Naive thymus-derived CD8-positive, alpha-beta T cell (primary cell): ENCODE measurements at places on chromosomes 1 and 21. TPM values are rescaled to one million over a fixed set of nuclear protein-coding genes. Genes with fewer than 3 reads are reported as not detected.

The FCRL6 gene
- 2.1 TPM for polyA plus RNA-seq

DNA sequence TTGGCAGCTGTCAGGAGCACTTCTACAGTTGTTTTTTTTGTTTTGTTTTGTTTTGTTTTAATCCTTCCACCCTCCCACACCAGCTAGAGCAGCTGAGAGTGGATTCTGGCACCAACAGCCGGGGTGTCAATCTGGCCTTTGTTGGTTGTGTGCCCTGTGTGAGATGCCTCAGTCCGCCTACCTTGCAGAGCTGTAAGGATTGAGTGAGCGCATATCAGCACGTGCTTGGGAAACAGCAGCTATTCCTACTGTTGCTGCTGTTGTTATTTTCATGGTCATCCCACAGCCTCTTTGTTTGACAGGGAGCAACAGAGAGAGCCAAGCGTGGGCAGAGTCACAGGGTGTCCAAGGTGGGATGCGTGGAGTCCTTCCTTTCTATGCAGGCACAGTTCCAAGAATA lies 50.4 kb downstream of the PGBD5 start:
- DNase-seq, result no peak
- H3K4me1 ChIP-seq, result no peaks in the 10 kb centered on the region
- no peak overlapping the region for H3K27ac ChIP-seq
- H3K27me3 ChIP-seq, result peaks cover 13% of the 10 kb centered on the region
- H3K4me3 ChIP-seq, result no peak overlapping the region
- peaks cover 10% of the 10 kb centered on the region for H3K36me3 ChIP-seq

DNA sequence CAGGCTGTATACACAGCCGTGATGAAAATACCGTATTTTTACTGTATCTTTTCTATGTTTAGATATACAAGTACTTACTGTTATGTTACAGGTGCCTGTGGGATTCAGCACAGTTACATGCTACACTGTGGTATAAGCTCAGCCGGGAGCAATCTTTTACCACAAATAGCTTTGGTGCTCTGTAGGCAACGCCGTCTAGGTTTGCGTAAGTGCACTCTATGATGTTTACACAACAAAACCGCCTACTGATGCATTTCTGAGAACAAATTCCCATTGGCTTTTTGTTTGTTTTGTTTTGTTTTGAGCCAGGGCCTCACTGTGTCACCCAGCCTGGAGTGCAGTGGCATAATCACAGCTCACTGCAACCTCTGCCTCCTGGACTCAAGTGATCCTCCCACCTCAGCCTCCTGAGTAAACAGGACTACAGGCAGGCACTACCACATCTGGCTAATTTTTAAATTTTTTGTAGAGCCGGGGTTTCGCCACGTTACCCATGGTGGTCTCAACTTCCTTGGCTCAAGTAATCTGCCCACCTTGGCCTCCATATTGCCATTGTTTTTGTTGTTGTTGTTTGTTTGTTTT lies 81.0 kb downstream of the SCCPDH start:
- DNase-seq, result no peak
- no peaks in the 10 kb centered on the region for H3K27me3 ChIP-seq
- H3K4me3 ChIP-seq, result no peak overlapping the region

The RGS13 gene
- not detected for polyA plus RNA-seq

The SLC44A5 gene
- not detected for polyA plus RNA-seq

DNA sequence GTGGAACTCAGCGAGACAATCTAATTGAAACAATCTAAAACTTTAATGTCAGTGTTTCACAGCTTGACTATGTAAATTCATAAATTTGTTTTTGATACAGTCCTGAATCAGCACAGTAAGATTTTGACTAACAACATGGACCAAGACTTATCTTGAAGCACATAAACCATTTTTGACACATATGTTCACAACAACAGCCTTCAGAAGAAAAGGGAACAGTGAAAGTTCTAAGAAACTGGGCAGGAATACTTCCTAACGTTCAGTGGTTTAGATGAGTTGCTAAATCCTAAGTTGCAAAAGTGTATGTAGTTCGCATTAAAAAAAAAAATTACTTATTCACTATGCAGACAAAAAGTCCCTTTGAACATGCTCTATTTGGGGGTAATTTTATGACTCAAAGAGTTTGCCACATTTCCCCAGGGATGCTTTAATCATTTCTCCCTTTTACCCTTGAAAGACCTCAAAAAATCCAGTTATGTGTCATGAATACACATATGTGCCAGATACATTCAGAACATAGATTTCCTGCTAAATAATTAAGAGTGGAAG lies 120.2 kb downstream of the MRPL39 start:
- no peak overlapping the region for H3K4me3 ChIP-seq
- DNase-seq, result no peak
- H3K27ac ChIP-seq, result no peak overlapping the region
- H3K36me3 ChIP-seq, result no peaks in the 10 kb centered on the region

The PRELP gene
- not detected for polyA plus RNA-seq

GRCh38 chr1:18972991-18973390 lies 16.5 kb upstream of the IFFO2 start:
- peaks cover 3% of the 10 kb centered on the region for H3K27me3 ChIP-seq
- H3K27ac ChIP-seq, result peak overlapping the region; percentile 39
- H3K4me1 ChIP-seq, result peaks cover 2% of the 10 kb centered on the region
- no peak for DNase-seq
- H3K4me3 ChIP-seq, result no peak overlapping the region
- no peaks in the 10 kb centered on the region for H3K36me3 ChIP-seq

DNA sequence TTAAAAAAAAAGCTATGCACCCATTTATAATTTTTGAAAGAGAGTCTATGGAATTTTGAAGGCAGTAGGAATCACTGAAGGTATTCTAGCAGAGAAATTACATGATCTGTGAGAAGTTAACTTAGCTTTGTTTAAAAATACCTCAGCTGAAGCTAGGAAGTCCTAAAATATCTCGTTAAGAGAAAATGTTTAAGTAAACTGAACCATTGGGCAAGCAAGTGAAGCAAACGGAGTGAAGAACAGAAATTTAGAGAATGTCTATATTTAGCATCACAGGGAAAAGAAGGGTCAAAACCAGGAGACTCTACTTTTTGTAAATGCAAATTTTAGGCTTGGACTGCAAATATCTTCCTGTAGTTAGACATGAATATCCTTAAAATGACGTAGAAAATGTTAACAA lies 230.8 kb downstream of the HMCN1 start:
- no peaks in the 10 kb centered on the region for H3K4me1 ChIP-seq
- no peaks in the 10 kb centered on the region for H3K36me3 ChIP-seq
- no peak overlapping the region for H3K4me3 ChIP-seq

- peak overlapping the region; percentile 55 for H3K27ac ChIP-seq
- H3K4me1 ChIP-seq, result peaks cover 54% of the 10 kb centered on the region
- H3K36me3 ChIP-seq, result peaks cover 3% of the 10 kb centered on the region
- DNase-seq, result no peak
Measured at GRCh38 chr1:24931468-24932231, 1.6 kb upstream of the RUNX3 start.

DNA sequence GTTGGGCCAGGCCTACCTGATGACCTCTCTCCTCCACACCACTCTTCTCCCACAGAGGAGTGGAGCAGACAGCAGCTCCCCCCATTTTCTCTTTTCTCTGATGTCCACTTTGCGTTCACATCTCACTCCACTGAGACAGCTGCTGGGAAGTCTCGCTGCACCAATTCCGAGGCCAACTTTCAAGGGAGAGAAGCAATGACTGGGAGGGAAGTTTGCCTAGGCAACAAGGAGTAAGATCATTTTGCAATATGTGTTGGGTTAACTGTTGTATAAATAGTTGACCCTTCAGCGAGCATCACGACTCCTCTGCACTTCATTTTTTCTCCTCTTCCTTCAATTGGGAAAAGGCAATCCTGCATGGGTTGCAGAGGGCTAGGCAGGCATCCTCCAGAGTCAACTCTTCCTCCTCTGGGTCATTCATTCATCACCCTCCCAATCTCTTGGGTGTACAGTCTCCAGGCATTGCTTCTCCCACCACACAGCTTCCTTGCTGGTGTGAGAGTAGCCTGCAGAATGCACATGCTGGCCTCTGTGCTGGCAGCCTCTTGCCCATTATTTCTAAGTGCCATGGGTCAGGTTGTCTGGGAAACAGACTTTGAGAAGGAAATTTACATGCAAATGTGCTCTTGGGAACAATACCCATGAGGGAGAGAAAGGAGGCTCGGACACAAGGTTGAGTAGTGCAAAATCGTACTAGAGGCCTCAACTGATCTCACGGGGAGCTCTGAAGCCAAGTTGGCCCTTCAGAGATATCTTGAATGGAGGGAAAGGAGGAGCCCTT lies 75.8 kb upstream of the BCAR3 start:
- DNase-seq, result no peak
- no peaks in the 10 kb centered on the region for H3K27me3 ChIP-seq
- no peaks in the 10 kb centered on the region for H3K36me3 ChIP-seq
- H3K4me1 ChIP-seq, result peaks cover 21% of the 10 kb centered on the region
- H3K4me3 ChIP-seq, result no peak overlapping the region

- DNase-seq, result peak; percentile 65
- peak overlapping the region; percentile 49 for H3K27ac ChIP-seq
- H3K36me3 ChIP-seq, result no peaks in the 10 kb centered on the region
- H3K4me3 ChIP-seq, result peak overlapping the region; percentile 50
Measured at GRCh38 chr1:44835738-44836675, 7.0 kb downstream of the PTCH2 start.
